Activated T-cell treated with anti-CD3 and anti-CD28 coated beads for 48 hours (primary cell): ENCODE measurements at places on chromosomes 7 and 10.

DNA sequence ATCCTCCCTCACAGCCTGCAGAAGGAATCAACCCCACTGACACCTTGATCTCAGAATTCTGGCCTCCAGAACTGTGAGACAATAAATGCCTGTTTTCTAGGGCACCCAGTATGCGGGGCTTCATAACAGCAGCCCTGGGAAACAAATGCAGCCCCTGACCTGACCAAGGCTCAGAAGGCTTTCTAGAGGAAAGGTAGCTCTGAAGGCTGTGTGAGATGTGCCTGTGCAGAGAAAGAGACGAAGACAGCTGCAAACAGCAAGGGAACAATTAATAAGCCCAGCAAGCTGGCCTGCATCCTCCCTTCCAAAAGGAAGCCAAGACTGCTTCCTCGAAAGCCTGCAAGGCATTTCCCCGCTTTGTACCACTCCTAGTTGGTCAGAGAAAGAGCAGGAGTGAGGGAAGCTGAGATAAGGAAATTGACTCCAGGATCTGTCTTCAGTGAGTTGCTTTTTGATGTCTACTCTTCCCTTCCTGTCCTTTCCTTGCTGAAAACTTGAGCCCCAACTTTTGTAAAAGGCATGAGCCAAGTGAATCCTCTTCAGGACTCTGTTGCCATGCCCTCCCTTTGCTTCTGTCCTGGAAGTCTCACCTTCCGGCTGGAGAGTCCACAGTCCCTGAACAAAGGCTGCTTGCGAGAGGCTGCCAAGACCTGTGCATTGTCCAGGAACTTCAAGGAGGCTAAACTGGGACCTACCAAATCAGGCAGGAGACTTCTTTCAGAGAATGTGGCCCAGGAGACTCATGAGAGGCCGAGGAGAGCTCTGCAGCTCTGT is 71.2 kb upstream of the ARID5B start:
- no peak for DNase-seq

DNA sequence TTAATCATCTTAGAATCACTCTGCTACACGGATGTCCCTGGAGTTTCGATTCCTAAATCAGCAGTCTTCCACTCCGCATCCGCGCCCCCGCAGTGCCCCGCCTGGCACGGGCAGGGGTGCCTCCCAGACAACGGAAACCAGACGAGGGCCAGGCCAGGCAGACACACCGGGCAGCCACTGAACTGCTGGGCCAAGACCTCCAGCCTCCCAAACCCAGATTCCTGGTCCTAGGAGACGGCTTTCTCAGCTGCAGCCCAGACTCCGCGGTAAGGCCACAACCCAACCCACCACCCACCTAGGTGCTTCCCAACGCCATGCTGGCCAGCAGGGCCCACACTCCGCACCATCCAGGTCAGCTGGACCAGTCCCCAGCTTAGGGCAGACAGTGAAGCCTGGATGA is 33.2 kb downstream of the MAD1L1 start:
- DNase-seq = no peak

- DNase-seq = no peak
Observed at GRCh38 chr7:29480451-29480850, 83.2 kb upstream of the PRR15 start.

- no peak for DNase-seq
Observed at GRCh38 chr10:26242706-26243350, 26.3 kb downstream of the GAD2 start.

- DNase-seq = no peak
Observed at GRCh38 chr7:131781-132482, 60.4 kb upstream of the FAM20C start.
